ENCODE measurements at places on chromosomes 7 and 10. TPM values are rescaled to one million over a fixed set of nuclear protein-coding genes. Genes with fewer than 3 reads are reported as not detected.

Gene MEIG1
- total RNA-seq, result 0.77 TPM

Gene ODAD2
- not detected for total RNA-seq

Gene TNS3
- 70.2 TPM for total RNA-seq

Gene NEBL
- 14.0 TPM for total RNA-seq

Gene HECW1
- total RNA-seq, result 16.6 TPM

Gene SPDYE1
- not detected for total RNA-seq

Gene PTN
- total RNA-seq, result not detected

Gene STK31
- 0.80 TPM for total RNA-seq

Gene TRIM50
- total RNA-seq, result not detected

Gene CHCHD2
- 570 TPM for total RNA-seq

Gene WDFY4
- 0.06 TPM for total RNA-seq

Gene TDRD1
- total RNA-seq, result not detected

Gene SPDYE9
- total RNA-seq, result not detected

Gene PDK4
- 37.9 TPM for total RNA-seq

Gene ATXN7L1
- total RNA-seq, result 5.8 TPM

Gene FANK1
- total RNA-seq, result 1.9 TPM

Gene PHTF2
- 17.6 TPM for total RNA-seq

Gene CYP51A1
- 55.6 TPM for total RNA-seq

Gene COL13A1
- total RNA-seq, result 0.21 TPM

Gene LIPN
- not detected for total RNA-seq

Gene C7orf57
- 0.35 TPM for total RNA-seq

Gene ZNF727
- total RNA-seq, result not detected

Gene PRLHR
- total RNA-seq, result not detected

Gene MYO3A
- not detected for total RNA-seq

Gene GARS1
- total RNA-seq, result 167 TPM

Gene OPN4
- not detected for total RNA-seq

Gene CLRN3
- total RNA-seq, result 0.07 TPM

All from A549 treated with dexamethasone at 1 μM for 4 hours (cell line).